ENCODE measurements at places on chromosomes 11 and 22. TPM values are rescaled to one million over a fixed set of nuclear protein-coding genes. Genes with fewer than 3 reads are reported as not detected.

Gene ALX4
- 1.1 TPM for total RNA-seq

Gene KRTAP5-9
- not detected for total RNA-seq

Gene ARHGAP8
- total RNA-seq: 1.4 TPM

Gene ME3
- total RNA-seq: 99.0 TPM

Data from occipital lobe (tissue), 3 donors.